ENCODE measurements at places on chromosomes 7 and 10.

DNA sequence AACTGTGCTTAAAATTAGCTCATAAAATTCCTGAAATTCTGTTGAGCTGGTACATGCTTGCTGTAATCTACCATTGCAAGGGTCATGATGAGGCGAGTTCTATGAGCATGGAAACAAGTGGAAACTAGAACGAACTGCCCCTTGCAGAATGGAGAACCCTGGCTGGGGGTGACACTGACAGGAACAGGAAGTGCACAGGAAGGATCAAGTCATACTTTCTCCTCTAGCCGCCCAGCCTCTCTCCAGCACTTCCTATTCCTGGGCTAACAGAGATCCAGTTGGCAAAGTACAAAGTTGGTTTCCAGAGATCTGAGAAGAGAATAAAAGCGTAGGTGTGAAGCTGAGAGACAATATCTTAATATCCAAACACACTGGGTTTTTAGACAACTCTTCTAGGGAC lies 414.2 kb upstream of the PODXL start:
- DNase-seq, result no peak

DNA sequence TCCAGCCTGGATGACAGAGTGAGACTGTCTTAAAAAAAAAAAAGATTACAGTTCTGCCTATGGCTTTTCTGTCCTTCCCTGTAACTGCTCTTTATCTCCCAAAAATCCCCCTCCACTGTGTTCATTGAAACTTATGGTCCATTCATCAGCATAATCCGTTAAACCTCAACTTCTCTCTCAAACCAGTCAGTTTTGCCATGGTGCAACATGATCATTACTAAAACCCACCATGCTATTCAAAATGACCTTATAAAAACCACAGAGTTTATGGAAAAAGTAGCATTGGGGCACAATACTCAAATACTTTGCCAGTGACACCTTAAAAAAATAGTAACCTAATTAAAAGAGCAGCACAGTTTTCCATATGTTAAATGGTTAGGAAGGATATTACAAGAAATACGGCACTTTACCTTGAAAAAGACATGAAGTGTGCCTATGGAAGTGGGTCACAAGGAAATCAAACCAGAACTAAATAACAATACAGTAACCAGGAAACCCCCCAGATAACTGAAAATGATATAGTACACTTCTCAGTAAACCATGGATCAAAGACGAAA lies 74.0 kb upstream of the ST8SIA6 start:
- no peak for DNase-seq

DNA sequence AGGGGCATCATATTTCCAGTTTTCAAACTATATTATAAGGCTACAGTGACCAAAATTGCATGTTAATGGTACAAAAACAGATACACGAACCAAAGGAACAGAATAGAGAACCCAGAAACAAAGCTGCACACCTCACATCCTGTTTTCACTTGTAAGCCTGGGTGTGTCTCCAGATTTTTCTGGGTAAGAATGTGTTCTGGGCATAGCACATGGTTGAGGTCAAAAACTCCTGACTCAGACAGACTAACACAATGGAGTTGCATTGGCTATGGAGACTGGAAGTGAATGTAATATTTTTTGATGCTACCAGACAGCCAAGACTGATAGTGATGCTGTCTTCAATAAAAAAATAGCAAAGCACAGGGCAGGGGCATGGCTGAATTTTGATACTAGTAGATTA lies 1175.2 kb downstream of the NXPH1 start:
- DNase-seq, result no peak

- DNase-seq, result no peak
Observed at GRCh38 chr10:6565588-6565987, 14.5 kb downstream of the PRKCQ start.

- no peak for DNase-seq
Observed at GRCh38 chr10:63631991-63632390, 110.8 kb downstream of the REEP3 start.

- DNase-seq, result no peak
Observed at GRCh38 chr10:90288391-90288933, 569.4 kb downstream of the HTR7 start.

All from HEK293T (cell line).